ENCODE measurements at places on chromosomes 12 and 14.
A peak's percentile ranks its signal among the peaks of the same experiment; 100 is the strongest.

DNA sequence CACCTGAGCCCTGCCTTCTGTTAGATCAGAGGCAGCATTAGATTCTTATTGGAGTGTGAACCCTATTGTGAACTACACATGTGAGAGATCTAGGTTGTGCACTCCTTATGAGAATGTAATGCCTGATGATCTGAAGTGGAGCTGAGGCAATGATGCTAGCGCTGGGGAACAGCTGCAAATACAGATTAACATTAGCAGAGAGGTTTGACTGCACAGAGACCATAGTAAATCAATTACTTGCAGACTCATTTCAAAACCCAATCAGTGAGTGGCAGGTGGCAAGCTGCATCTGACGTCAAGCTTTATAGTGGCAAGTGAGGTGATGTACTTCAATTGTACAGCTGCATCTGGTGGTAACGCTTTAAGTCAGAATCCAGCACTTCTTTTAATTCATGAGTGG is 141.6 kb downstream of the GPHN start:
- no peak for DNase-seq

GRCh38 chr12:2689879-2690278 is 104.9 kb upstream of the FKBP4 start:
- no peak for DNase-seq

DNA sequence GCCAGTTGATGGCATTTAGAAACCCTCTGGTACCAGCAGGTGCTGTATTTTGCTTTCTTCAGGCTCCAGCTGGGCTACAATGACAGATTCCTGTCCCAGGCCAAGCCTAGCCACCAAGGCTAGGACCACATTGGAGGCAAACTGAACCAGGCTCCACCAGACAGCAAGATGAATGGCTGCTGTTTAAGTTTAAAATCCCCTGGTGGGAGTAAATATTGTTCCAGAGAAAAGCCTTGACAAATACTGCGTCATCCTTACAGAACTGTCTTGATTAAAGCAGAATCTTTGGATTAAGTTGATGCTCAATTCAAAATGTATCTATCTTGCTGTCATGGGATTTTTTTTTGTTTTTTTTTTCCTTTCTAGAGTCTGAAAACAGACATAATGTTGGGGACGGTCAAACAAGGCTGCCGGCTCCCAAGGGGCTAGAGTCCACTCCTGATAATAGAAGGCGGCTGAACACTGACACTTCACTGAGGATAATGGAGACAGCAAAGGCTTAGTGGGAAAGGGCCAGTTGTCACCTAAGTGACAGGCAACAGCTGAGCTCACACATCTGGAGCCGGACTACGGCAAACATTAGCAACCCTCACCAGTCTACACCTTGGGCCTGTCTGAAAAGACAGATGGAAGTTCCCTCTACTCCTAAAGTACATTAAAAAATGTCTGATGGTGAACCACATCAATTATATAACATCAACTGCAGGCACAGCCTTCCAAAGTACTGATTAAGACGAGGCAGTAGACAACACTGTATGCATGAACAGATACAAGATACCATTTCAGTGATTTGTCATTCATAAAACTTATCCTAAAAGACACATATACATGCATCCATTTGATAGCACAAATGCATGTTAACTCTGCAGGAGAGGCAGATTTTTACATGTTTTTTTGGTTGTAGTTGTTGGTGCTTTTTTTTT is 1.7 kb downstream of the PRICKLE1 start:
- no peak for DNase-seq

DNA sequence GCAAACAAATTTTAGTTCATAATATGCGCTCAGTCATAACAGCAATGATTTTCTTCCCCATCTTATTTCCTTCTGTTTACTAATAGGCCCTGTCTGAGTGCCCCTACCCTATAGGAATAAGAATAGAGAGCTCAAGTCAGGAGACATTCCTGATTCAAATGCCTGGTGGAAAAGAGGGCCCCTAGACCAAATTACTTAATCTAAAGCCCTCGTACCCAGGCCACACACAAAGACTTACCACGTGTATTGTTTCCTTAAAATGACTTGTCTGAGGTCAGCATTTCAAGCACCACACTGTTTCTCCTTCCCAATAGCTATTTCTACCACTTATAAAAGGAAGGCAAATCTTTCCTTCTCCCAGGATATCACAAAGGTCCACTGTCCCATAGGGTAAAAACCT is 314.9 kb upstream of the TMTC1 start:
- no peak for DNase-seq

DNA sequence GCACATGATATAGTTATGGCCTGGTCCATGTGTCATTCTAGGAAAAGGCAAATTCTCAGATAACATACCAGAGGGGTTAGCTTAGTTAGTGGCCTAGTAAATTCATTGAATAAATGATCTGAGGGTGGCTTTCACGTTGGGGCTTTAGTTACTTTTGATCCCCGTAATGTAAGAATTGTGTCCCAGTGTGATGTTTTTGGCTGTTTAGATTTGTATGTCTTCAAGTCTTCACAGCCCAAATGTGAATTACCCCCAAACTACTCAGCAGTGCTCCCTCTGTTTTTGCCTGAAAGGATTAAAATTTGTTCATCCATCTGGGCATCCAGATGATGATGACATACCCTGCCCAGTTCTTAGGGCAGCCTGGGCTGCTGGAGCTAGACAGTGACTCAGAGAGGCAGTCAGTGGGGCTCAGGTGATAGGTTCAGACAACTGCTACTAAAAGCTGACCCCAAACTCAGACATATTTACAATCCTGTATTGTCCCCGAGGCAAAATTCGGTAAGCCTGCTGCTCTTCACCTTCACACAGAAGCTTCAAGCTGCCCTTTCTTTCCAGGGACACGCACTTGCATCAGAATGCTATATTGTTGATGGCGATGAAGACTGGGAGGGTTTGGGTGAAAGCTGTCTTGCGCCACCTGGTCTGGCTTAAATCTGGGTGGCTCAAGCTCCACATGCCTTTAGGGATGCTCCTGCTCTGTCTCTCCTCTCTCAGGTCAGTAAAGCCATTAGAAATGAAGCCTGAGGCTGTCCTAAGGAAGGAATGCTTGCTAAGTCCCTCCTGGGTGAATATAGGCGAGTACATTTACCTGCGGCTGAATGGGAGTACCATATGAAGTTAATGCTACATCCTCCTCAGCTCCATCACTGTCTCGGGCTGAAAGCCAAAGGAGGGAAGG is 10.3 kb downstream of the GPRC5D start:
- DNase-seq = no peak

DNA sequence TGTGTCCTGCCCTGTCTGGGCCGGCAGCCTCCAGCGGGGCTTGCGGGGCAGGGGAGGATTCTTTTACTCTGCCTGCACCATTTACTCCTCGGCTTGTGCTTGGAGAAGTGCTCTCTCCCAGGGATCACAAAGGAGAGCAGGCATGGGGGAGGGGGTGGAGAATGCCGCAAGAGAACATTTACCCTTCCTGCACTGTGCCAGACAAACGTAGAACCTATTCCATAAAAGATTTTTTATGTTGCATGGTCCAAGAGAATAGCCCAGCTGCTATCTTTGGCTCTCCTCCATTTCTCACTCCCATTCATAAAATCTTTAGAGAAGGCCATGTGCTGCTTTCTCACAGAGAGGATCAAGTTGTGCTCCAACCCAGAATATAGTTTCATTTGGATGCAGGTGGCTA is 159.4 kb downstream of the SPTSSA start:
- no peak for DNase-seq

DNA sequence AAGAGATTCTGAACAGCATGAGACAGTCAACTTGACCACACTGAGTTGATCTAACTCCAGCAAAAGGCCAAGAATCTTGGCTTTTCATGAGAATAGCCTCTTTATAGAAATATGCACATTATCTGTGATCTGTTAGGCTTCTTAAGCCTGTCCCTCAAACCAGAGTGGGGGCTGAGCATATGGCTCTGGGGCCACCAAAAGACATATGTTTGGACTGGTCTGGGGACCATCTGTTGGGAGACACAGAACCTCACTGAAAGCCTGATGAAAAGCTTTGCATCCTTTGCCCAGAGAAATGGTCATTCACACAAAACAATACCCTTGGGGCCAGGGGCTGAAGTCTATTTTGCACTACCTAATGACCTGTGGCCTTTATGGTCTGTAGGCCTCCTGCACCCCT is 165.3 kb upstream of the PRMT8 start:
- DNase-seq = no peak

- no peak for DNase-seq
Observed at GRCh38 chr14:76954394-76955190, 73.9 kb downstream of the IRF2BPL start.

DNA sequence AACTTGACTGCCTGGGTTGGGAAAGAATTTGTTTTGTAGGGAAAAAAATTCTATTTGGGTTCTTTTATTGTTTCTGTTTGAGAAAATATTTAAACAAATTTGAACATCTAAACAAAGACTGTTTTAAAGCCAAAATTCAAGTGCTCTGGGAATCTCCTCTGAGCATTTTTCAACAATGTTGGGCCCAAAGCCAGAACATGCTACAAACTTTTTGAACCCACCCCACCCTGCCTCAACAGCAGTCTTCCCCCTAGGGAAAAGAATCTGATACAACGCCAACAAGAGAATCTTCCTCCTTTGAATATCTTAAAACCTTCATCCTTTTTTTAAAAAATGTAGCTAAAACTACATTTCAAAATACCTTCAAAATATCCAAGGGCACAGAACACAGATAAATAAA is 20.4 kb upstream of the NID2 start:
- no peak for DNase-seq

- no peak for DNase-seq
Observed at GRCh38 chr12:125633686-125634085, 568.5 kb downstream of the AACS start.

- DNase-seq = no peak
Observed at GRCh38 chr12:25715102-25715501, 162.0 kb upstream of the LMNTD1 start.

DNA sequence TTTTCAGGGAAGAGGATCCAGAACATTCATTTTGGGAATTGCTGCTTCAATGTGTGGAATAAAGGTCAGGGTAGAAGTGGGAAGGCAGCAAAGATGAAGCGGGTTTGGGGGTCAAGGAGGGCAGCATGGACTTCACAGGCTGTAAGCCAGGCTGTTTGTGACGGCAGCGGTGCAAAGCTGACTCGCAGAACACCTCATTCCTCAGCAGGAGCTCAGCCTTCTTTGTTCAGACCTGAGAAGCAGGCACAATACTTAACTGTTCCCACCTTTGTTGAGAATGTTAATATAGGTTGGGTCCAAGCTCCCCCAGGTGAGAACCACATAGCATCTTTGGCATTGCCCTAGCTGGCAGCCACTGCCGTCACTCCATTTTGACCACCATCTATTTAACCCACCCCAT is 16.7 kb downstream of the GRIN2B start:
- no peak for DNase-seq

GRCh38 chr14:35535483-35536112 is 1.6 kb downstream of the INSM2 start:
- no peak for DNase-seq

DNA sequence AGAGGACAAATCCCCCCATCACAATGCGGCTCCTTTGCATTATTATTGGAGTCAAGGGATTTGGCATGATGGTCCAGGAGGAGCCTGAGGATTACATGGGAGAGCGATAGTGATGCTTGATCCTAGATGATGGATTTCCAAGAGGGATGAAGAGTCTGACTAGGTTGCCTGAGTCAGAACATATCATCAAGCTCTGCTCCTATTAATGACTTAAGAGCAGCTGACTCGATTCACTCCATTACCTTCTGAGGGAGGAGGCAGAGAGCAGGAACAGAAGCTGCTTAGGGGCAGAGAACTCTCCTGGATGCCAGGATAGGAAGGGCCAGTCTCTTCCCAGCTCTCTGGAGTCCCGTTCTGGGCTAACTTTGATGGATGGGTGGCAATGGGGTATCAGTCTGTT is 54.0 kb upstream of the CISTR start:
- DNase-seq = no peak

GRCh38 chr12:66555113-66555512 is 123.8 kb downstream of the GRIP1 start:
- DNase-seq = no peak

GRCh38 chr12:15268927-15269552 is 47.8 kb upstream of the RERG start:
- DNase-seq = peak; percentile 2

DNA sequence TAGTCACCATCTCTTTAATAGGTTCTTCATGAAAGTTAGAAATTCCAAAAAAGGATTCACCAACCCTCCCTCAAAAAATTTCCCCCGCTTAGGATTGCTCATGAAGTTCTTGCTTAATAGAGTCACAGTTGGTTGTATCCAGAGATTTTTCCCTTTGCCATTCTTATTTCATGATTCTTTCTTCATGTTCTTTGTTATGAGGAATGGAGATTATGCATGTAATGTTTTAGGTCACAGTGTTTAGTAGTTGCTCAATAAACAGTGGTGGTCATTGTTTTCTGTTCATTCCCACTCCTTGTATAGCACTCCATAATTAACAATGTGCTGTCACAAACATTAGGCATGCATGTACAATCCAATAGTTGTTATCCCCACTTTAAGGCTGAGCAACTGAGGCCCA is 51.2 kb upstream of the RTRAF start:
- DNase-seq = no peak

- DNase-seq = no peak
Observed at GRCh38 chr12:48423171-48423570, 49.2 kb upstream of the ANP32D start.

GRCh38 chr14:75978249-75978731 is 3.5 kb downstream of the TGFB3 start:
- no peak for DNase-seq

DNA sequence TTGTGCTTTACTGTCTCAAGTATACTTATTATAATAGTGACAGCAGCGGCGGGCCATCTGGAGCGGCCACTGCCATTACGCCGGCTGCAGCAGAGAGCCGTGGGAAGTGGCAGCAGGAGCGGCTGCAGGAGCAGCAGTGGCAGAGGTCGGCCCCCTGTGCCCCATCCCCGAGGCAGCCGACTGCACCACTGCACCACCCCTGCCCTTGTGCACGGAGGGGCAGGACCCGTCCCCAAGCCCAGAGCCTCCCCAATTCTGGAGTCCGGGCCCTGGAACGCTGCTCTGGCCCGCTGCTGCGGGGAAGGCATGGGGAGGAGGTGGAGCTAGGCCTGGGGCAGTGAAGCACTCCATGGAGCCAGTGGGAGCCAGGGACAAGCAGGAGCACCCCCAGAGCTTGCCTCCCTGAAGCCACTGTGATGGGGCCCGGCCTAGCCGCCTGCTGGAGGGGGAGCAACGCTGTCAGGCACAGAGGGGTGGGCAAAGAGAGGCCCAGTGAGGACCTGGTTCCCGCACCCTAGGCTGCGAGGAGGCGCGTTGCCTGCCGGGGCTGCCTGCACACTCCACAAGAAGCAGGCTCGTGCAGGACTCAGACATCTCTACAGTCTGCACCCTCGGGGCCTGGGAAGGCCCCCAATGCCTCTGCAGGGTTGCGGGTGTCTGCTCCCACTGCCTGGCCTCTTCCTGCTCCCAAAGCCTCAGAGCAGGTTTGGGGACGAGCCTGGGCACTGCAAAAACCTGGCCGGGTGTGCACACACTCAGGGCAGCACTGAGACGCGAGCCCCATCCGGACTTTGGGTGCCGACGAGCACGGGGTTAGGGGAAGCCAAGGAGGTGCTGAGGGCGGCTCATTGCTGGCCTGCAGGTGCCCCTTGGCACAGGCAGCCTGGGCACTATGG is 74.2 kb upstream of the RASSF8 start:
- no peak for DNase-seq

- no peak for DNase-seq
Observed at GRCh38 chr14:23520899-23521533, 30.5 kb downstream of the ZFHX2 start.

GRCh38 chr12:107545737-107546353 is 139.8 kb upstream of the PWP1 start:
- no peak for DNase-seq

- DNase-seq = peak; percentile 59
Observed at GRCh38 chr12:32134101-32134888, 27.6 kb downstream of the BICD1 start.

- DNase-seq = no peak
Observed at GRCh38 chr14:51780741-51781140, 79.7 kb upstream of the GNG2 start.

All from stimulated activated naive CD4-positive, alpha-beta T cell treated with Interleukin-2 at 50 U/mL for 16 hours (primary cell).